ENCODE measurements at places on chromosomes 1 and 21. TPM values are rescaled to one million over a fixed set of nuclear protein-coding genes. Genes with fewer than 3 reads are reported as not detected.

The PLXNA2 gene
- total RNA-seq: 1.9 TPM

The DNALI1 gene
- total RNA-seq: 5.5 TPM

The UBE2U gene
- total RNA-seq: not detected

The C1orf198 gene
- 42.7 TPM for total RNA-seq

The KRTAP19-3 gene
- not detected for total RNA-seq

The CLCA4 gene
- not detected for total RNA-seq

The PLPPR4 gene
- 1.9 TPM for total RNA-seq
